CD4-positive, alpha-beta memory T cell (primary cell): ENCODE measurements at places on chromosomes 6 and 20.
A peak's percentile ranks its signal among the peaks of the same experiment; 100 is the strongest.

DNA sequence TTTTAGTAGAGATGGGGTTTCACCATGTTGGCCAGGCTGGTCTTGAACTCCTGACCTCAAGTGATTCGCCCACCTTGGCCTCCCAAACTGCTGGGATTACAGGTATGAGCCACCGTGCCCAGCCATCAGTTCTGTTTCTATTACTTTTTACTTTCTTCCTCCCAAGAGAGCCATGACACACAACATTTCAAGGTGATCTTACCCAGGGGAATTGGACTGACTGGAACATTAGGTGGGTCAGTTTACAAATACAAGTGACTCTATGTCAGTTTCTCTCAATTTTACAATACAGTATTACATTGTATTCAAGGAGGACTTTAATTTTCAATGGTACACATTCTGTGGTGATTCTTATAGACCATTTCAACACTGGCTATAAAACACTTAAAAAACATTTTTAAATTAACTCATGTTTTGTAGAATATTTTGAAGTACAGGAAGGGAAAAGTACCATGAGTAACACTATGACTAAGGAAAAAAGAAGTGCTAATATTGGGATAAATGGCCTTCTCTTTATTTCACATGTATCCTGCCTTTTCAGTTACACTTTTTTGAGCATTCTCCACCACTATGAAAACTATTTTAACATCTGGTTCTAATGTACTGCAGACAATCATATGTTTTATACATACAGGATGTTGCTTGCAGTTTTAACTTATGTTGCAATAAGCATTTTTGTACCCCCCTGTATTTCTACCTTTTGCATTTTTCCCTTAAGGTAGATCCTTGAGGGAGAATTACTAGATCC lies 8.4 kb downstream of the TPBG start:
- no peak for DNase-seq

- no peak for DNase-seq
These were observed 41.6 kb downstream of the PRND start for GRCh38 chr20:4763261-4763660.

- no peak for DNase-seq
These were observed 206.2 kb upstream of the MYLIP start for GRCh38 chr6:15922510-15923250.

DNA sequence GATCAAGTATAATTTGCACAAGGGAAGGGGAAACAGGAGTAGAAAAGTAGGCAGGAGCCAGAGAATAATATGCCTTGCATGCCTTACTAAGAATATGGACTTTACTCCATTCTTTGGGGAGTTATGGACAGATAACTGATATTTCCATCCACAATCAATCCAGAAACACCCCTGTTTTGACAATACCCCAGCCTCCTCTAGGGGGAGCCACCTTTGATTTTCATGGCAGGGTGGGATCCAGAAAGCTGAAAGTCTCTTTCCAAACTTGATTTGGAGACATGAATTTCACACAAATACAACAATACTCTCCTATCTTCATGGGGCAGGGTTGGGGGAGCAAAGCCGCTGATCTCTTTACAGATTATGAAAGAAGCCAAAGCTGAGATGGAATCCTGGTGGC lies 404.1 kb downstream of the FOXA2 start:
- DNase-seq: no peak

GRCh38 chr20:19815553-19815991 lies 57.5 kb downstream of the RIN2 start:
- no peak for DNase-seq

DNA sequence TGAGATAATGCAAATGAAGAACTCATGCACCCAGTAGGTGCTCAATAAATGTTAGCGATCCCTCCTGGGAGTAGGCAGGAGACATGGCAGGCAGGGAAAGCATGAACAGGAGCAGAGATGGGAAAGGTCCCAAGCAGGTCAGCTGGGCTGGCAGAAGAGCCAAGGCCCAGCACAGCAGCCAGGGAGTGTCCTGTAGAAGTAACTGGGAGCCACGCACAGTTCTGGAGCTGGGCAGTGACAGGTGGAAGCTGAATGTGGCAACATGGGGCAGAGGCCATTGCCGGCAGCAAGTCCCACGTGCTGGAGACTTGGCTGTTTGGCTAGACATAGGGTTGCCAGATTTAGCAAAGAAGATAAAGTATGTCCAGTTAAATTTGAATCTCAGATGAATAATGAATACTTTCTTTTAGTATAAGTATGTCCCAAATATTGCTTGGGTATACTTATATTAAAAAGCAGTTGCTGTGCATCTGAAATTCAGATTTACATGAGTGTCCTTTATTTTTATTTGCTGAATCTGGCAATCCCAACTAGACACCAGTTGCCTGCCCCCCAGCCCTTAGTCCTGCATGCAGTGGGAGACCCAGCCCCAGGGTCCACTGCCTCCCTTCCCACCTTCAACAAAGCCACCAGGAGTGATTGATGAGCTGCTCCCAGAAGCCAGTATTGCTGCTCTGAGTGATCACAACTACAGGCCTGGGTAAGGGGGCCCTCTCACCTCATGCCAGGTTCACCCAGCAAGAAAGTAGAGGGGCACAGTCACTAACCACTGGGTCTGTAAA lies 3.7 kb upstream of the LPIN3 start:
- no peak for DNase-seq

- no peak for DNase-seq
These were observed 18.7 kb upstream of the TOP1 start for GRCh38 chr20:41009946-41010345.

GRCh38 chr6:163415620-163416556 lies 1.4 kb downstream of the QKI start:
- DNase-seq: peak; percentile 40

DNA sequence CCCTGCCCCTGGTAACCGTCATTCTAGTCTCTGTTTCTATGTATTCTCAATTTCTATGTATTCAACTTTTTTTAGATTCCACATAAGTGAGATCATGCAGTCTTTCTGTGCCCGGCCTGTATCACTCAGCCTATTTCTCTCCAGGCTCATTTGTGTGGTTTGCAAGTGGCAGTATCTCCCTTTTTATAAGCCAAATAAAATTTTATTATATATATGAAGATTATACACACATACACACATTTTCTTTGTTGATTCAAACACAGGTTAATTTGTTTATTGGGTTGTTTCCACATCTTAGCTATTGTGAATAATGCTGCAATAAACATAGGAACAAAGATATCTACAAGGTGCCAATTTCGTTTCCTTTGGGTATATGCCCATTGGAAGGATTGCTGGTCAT lies 571.7 kb downstream of the DHX35 start:
- no peak for DNase-seq

- no peak for DNase-seq
These were observed 8.1 kb downstream of the CCR6 start for GRCh38 chr6:167130712-167131684.

DNA sequence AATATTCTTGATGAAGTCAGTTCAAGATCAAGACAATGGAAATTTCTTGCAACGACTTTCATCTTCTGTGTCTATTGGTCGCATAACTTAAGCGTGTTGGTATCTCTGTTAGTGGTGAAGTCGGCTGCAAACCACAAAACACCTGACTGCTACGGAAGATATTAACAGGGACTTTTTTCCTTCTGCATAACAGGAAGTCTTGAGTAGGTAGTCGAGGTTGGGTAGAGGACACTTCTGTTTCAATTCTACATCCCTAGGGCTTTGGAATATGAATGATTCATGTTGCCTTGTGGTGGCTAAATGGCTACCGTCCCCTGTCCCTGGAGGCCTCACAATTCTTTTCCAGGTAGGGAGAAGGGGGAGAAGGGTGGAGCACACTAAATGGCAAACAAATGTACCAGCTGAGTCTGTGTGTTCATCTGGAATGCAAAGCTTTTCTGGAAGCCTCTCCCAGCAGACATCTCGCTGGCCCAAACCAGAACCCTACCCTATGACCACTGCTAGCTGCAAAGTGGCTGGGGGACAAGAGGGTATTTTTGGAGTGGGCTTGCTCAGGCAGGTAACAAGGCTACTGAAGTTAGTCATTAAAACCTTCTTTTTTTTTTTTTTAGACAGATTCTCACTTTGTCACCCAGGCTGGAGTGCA lies 34.6 kb upstream of the NKX2-2 start:
- DNase-seq: peak; percentile 84

DNA sequence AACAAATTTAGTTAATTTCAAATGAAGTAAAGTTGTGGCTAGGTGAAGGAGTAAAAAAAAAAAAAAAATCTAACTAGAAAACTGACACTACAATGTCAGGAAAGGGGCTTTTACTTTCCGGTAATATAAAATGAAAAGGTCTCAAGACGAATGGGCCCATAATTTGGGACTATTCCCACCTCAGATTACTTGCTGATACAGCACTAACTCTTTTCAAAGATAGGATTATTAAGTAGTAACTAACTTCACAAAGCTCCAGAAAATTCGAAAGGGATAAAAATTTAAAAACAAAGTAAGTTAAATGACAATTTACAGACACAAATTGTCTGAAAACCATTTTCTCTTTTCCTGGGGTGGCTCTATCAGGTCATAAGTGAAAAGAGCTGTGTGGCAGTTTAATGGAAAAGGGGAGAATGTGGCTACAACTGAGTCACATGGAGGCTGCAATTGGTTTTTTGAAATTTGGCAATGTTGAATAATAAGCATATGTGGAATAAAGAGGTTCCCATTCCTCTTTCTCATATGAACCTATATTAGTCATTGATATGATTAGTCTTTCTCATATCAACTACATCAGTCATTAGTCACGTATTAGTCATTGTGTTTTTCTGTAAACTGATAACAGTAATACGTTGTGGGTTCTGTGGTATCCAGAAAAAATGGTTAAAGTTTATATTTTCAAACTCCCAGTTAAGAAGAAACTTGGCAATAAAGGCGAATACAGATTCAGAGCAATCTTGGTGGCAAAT lies 78.0 kb downstream of the RWDD2A start:
- DNase-seq: no peak

GRCh38 chr20:4815628-4816027 lies 93.9 kb downstream of the PRND start:
- DNase-seq: no peak

DNA sequence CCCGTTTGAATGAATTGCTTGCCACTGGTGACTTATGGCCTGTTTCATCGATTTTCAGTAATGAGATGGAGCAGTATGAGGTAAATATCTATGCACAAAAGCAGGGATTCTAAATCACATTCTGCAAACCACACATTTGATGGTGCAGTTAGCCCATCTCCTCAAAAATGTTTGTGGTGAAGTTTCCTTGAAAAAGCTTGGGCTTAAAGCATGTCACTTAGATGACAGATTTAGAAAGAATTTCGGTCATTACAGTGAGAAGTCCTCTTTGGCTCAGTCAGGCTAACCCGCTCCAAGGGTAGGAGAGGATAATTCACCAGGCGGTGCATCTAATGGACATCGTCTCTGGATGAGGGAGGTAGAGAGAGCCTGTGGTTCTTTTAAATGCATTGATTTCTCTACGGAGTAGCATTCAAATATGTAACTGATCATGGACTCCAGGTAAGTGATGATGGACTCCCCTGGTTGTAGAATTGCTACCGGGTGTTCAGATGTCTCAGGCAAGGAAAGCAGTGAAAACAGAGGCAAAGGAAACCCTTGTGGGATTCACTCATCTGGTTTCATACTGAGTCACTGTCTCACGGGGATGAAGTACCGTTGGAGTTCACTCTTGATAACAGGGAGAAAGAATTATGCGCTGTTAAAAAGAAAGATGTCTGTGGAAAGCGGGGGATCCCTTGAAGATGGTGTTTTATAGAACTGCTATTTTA lies 65.3 kb downstream of the AIG1 start:
- DNase-seq: no peak
